Activated naive CD4-positive, alpha-beta T cell treated with anti-CD3 and anti-CD28 coated beads, Interleukin-2, amount 10 ng/mL, durations not matched to agents 7 days and 5 days (primary cell): ENCODE measurements at places on chromosomes 1 and 21.

DNA sequence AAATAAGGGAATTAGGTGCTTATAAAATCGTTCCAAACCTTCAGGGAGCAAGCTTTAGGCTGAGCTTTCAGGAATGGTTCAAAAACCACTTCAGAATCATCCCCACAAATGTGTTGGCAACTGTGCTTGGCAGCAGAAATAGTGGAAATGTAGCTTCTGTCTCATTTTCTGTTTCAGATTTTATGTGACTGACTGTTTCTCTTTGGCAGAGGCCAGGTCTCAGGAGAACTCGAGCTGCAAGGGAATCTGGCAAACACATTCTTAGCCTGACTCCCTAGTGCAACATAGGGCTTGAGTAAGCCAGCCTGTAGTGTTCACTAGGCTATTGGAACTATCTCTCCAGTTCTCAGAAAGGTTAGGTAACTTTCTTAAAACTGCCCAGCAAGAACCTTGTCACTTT is 128.6 kb downstream of the PLA2G4A start:
- no peak for DNase-seq

GRCh38 chr1:46533179-46533864 is 18.1 kb downstream of the KNCN start:
- DNase-seq: peak; percentile 62

DNA sequence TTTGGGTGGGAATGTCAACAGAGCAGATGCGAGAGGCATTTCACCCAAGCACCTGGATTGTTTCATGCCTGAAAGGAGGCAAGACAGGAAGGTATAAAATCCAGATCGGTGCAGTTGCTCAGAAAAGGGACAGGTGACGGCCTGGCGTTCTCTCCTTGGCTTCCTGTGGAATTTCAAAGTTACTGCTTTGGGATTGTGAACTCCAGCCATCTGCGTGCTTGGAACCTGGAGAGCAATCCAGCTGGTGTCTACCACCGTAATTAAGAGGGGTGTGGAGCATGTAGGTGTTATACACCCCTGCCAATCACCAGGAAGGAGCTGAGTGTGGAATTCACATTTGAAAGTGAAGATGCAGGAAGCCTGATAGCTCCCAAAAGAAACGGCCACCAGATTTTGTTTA is 286.1 kb downstream of the KIF26B start:
- no peak for DNase-seq

- DNase-seq: no peak
Measured at GRCh38 chr1:44634606-44635189, 39.6 kb downstream of the TMEM53 start.

GRCh38 chr21:45504516-45505415 is 37.5 kb downstream of the SLC19A1 start:
- DNase-seq: no peak

GRCh38 chr1:234093741-234094140 is 189.3 kb downstream of the SLC35F3 start:
- DNase-seq: no peak

- DNase-seq: no peak
Measured at GRCh38 chr1:34929497-34929852, at the start of gene DLGAP3. TSS of gene DLGAP3 (minus strand) at chr1:34929650. CDS start at chr1:34905383, 24,267 bp downstream.

GRCh38 chr1:243851765-243852164 is 1.7 kb upstream of the AKT3 start:
- no peak for DNase-seq

DNA sequence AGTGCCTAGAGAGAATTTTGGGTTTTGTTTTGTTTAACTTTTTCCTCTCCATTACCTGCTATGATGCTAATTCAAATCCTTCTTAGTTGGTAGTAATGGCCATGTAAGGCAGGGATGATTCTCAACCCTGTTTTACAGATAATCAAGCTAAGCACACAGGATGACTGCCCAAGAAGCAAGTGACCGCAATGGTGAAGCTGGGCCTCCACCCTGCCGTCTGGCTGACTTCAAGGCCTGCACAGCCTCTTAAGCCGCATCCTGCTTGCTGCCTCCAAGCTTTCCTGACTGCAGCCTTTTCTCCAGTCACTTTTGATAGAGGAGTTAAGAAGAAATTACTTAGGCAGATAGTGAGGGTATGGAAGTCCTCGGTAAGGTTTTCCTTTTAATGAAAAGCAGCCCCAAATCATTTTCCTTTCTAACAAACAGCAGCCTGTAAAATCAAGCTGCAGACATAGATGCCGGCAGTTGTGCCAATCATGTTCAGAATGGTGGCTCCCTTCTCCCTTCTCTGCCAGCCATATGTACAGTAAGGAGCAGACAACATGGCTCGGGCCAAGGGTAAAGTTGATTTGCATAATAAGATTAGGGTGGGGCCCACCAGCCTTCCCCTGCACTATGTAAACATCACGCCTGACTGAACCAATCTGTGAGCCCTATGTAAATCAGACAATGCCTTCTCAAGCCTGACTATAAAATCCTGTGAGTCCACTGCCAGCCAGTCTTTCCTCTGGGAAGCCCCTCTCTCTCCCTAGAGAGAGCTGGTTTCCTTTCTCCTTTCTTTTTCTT is 8.8 kb upstream of the CTBS start:
- DNase-seq: no peak

DNA sequence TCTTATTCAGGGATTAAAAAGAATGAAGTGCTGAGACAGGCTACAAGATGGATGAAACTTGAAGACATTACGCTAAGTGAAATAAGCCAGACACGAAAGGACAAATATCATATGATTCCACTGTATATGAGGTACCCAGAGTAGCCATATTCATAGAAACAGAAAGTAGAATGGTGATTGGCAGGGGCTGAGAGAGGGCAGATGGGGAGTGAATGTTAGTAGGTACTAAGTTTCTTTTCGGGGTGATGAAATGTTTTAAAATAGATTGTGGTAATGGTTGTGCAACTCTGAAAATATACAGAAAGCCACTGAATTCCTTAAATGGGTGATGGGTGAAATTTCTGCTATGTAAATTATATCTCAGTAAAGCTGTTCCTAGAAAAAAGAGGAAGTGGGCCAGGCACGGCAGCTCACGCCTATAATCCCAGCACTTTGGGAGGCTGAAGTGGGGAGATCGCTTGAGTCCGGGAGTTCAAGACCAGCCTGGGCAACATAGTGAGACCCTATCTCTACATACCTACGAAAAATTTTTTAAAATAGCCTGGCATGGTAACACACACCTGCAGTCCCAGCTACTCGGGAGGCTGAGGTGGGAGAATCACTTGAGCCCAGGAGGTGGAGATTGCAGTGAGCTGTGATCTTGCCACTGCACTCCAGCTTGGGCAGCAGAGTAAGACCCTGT is 15.9 kb downstream of the SLC27A3 start:
- DNase-seq: peak; percentile 46

DNA sequence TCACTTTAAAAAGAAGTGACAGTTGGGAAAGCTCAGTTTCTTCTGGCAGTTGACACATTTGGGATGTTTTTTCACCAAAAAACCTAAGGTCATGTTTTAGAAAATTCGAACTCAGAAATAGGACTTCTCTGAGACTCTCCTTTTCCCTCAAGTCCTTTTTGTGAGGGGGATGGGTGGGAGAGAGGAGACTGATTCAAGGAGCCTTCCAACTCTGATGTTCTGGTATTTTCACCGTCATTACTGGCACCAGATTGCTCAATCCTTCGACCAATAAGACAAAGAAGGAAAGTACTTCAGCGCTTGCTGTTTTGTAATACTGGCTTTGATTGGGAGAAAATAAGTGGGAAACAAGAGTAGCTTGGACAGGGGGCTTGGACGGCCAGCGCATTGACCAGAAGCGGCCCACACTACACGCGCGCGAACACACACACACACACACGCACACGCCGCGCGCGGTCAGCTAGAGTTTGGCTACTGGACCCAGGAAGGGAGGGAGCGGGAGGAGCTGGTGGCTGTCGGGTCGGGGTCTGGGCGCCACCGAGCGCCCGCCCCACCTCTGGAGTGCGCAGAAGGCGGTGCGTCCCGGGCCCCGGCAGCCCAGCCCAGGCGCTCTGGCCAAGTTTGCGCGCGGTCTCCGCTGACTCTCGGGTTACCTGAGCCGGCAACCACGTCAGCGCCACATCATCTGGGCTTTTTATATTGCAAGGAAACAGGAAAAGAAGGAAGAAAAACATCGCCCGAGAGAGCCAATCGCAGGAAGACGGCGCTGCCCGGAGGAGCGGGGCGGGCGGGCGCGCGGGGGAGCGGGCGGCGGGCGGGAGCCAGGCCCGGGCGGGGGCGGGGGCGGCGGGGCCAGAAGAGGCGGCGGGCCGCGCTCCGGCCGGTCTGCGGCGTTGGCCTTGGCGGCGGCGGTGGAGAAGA is at the start of gene KCNK1:
Gene KCNK1, plus strand, starts transcription at position 855 of the 921 bp plus-strand sequence. Its CDS starts 66 bp downstream, at position 921.
- DNase-seq: no peak

- DNase-seq: no peak
Measured at GRCh38 chr1:193249187-193249586, 62.8 kb upstream of the B3GALT2 start.

DNA sequence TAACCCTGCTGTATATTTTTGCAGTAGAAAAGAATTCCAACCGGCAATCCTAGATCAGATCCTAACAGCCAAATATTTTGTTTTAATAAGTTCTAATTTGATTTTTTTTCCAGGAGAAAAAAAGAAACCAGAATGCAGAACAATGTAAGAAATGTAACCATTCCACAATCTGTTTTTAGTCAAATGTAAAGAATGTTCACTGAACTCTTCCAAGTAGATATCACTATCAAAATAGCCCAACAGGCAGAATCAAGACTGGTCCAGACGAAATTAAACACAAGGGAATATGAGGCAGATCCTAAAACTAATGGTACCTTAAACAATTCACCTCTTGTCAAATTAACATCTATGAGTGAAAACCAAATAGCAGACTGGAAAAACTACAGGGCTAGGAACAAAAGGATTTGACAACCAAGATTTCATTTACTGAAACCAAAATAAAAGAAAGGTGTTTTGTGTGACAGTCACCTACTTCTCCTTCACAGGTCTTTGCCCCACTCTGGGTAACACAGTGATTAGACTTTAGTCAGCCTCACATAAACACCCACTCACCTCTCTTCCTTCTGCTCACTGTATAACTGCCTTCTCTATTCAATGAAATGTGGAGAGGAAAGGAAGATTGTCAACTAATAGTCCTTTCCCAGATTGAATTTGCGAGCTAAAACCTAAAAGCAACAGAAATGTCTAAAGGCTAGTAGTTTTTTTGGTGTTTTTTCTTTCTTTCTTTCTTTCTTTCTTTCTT is 137.9 kb downstream of the FAF1 start:
- no peak for DNase-seq

DNA sequence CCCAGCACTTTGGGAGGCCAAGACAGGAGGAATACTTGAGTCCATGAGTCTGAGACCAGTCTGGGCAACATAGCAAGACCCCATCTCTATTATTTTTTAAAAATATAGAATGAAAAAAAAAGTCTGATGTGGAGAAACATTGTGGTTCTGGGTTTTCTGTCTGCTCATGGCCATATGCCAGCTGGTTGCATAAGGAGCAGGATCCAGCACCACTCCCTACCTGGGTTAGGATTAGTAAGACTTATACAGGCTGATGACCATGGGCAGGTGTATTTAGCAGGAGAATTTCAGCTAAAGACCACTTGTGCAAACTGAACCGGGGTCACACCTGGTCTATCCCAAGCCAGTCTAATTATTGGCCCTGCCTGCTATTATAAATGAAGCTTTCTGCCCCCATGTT is 16.7 kb upstream of the GPX7 start:
- no peak for DNase-seq

DNA sequence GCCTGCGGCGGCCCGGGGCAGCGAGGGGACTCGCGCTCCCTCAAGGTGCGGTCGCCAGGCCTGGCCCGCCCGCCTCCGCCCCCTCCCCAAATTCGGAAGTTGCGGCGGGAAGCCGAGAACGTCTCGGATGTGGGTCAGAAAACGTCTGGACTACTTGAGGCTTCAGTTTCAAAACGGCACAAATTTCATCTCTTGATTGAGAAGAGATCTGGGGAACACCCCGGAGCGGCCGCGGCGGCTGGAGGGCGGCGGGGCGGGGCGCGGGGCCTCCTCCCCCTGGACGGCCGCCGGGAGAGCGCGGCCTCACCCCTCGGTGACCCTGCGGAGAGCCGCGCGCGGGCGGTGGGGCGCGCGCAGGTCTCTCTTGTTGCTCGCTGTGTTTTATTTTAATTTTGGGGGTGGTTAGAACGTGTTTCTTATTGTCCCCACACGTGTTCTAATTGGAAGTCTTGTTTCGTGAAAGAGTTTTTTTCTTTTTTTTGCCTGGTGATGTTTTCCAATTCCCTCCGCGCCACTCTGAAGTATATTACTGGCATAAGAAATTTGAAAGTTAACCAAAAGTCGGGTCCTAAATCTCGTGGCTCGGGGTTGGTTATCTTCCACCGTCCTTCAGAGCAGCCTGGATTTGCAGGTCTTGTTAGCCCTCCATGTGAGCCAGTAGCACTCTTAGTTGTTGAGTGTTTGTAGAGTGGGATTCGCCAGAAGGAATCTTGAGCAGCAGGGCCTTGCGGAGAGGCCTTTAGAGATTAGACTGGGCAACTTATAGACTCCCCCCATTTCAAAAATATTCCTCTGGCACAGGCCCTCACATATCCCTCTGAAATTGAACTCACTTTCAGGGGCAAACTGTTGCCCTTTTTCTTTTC is 749 bp downstream of the PCBP3 start:
- DNase-seq: peak; percentile 53

DNA sequence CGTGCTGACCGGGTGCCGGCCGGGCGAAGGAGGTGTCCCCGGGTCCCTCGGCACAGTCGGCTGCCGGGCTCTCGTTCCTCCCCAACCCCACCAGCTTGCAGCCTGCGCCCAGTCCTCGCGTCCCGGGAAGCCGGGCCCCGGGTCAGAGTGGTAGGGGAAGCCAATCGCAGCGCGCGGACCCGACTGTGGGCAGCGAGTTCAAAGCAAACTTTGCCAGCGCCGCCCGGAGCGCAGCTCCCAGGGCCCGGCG is 328 bp downstream of the MYCL start:
- no peak for DNase-seq

GRCh38 chr1:200263203-200263602 is 146.6 kb downstream of the ZNF281 start:
- DNase-seq: no peak

DNA sequence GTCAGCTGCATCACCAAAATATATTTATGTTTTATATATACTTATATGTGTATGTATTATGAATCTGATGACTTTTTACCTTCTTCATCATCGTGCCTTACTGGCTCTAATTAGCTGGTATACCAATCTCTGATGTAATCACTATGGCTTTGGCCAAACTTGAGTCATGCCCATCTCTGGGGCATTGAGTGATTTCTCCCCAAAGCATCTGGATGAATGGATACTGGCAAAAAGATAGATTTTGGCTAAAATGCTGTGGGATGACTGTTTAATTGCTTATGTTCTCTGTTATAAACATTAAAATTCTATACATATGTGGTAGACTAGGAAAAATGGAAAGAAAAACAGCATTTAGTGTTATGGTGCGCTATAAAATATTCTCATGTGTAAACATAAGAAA is 19.6 kb downstream of the CDKN2C start:
- no peak for DNase-seq

GRCh38 chr1:198161718-198162090 is 4.9 kb downstream of the NEK7 start:
- DNase-seq: no peak

- no peak for DNase-seq
Measured at GRCh38 chr1:248406721-248407692, 4.2 kb downstream of the OR2T1 start.

GRCh38 chr1:11749203-11749689 is 12.7 kb upstream of the C1orf167 start:
- DNase-seq: peak; percentile 83

- DNase-seq: no peak
Measured at GRCh38 chr1:236794585-236795034, 482 bp upstream of the MTR start.

- peak; percentile 55 for DNase-seq
Measured at GRCh38 chr1:229557913-229558414, 543 bp downstream of the ABCB10 start.
